NCI-H2029 treated with DMSO at 0.1 percent for 48 hours (cell line): ENCODE measurements at places on chromosomes 2 and 18.
A peak's percentile ranks its signal among the peaks of the same experiment; 100 is the strongest.

- no peak for DNase-seq
These were observed 59.6 kb downstream of the TPGS2 start for GRCh38 chr18:36769172-36769571.

DNA sequence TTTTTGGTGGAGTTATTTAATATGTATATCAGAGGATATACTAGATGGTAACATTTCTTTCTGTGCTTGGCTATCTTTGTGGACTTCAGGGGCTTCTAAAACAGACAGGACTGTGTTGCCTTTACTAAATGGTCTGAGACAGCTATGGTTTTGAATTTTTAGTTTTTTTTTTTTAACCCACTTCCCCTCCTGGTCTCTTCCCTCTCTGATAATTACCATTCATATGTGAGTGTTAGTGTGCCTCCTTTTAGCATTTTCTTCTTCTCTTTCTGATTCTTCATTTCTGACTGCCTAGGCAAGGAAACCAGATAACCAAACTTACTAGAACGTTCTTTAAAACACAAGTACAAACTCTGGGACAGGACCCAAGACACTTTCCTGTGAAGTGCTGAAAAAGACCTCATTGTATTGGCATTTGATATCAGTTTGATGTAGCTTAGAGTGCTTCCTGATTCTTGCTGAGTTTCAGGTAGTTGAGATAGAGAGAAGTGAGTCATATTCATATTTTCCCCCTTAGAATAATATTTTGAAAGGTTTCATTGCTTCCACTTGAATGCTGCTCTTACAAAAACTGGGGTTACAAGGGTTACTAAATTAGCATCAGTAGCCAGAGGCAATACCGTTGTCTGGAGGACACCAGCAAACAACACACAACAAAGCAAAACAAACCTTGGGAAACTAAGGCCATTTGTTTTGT, 52.7 kb downstream of the SMAD4 start:
- DNase-seq: no peak

DNA sequence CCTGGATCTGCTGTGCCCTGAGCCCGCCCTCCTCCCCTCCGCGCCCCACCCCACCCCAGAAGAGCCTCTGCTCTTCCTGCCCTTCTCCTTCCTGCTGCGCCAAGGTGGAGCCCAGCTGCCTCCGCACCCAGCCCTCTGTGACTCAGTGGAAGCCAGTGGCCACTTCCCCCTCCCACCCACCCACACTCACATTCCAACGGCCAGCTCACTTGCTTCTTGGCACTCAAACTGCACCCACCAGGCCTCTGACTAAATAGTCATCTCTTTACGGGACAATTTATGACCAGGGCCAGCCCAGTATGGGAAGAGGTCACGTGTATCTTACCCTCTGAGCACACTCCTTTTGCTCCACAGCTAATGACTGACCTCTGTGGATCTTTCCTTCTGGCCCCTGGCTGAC, 150.4 kb upstream of the SLC1A4 start:
- no peak for DNase-seq

- no peak for DNase-seq
These were observed 149.9 kb downstream of the SEPTIN10 start for GRCh38 chr2:109463891-109464290.

DNA sequence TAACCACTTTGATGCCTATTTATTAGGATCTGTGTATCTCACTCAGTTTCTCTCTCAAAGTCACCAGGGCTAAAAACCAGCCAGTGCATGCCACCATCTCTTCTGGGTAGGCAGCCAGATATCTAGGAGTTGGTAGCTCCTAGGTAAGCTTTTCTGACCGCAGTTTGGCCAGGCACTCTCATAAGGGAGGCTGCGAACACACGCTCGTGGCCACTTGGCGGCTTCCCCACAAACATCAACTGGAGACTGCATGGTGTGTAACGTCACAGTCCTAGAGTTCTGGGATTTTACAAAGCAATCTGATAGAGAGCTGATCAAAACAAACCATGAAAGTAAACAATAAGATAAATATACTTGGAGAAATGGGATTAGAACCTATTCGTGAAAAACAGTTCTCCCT, 424.3 kb upstream of the ACVR2A start:
- DNase-seq: no peak

GRCh38 chr18:79609841-79610281, 69.7 kb upstream of the CTDP1 start:
- DNase-seq: no peak

DNA sequence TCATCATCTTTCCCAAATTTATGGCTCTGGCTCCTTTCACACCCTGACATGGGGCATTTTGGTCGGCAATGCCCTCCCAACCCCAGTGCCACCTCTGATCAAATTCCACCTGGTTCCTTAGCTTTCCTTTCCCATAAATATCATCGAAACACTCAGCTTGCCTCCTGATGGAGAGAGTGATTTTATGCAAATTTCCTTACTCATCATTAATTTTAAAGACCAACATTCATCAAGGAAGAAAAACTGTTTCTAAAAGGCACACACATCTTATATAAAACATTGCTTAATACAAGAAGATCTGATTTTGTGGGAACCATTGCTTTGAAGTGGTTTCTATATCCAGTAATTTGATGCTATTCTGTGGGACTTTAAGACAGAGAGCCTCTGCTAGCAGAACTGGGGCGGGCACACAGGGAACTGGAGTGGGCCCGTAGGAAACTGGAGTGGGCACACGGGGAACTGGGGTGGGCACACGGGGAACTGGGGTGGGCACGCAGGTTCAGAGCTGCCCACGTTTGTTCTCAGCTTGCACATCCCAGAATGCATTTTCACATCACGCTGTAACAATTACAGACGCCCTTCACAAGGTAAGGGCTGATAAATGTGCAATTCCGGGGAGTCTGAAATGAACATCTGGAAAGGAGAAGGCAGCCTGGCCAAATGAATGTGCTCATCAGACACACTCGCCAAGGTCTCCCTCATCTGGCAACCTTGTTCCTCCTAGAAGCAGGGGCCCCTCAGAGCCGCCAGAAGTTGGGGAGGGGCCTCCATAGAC, 174.2 kb downstream of the RTP5 start:
- no peak for DNase-seq

DNA sequence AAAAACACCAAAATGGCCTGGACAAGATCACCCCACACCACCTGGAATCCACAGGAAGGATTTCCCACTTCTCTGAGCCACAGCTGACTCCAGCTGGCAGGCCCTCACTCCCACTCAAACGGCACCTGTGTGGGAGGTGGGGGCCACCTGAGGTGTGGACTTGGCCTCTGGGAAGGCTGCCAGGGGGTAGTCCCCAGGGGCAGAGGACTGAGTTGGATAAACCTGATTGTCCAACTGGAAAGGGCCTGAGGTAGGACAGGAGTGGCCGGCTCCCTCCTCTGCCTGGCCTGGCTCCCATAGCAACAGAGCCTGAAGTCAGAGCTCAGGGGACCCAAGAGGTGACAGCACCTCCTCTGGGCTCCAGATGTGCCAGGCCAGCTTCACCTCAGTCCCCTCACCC, 300.2 kb downstream of the CELF4 start:
- DNase-seq: no peak

DNA sequence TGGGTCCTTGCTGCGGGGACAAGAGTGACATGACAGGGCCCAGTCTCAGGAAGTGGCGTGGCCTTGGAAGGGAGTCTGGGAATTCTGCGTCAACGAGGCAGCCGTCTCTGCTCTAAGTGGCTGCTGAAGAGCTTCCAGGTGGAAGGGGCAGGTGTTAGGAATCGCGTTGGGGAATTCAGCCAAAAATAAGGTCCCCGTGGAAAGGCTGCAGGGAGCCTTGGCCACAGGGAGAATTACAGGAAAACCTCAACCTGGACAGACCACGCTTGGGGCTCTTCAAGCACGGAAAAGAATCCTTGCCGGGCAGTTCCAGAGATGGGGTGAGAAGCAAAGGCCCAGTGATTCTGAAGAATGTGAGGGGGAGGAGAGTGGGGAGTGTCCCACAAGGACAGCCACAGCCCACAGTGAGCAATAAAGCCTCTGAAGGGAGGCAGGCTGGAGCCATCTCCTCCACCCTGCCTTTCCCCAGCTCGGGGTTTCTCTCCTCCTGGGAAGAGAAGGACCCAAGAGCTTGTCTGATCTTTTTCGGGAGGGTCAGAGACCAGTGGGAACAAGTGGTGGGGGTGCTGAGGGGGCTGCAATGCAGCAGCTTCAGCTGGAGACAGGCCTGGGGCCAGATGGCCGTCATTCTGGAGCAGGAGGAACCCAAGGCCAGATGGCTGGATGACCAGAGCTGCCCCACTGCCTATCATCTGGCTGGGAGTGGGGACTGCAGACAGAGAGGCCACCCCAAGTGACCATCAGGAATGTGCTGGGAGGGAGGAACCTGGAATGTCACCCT, 106.4 kb upstream of the SMAD2 start:
- peak; percentile 63 for DNase-seq

GRCh38 chr18:49898421-49898820, 85.1 kb upstream of the ACAA2 start:
- DNase-seq: no peak

DNA sequence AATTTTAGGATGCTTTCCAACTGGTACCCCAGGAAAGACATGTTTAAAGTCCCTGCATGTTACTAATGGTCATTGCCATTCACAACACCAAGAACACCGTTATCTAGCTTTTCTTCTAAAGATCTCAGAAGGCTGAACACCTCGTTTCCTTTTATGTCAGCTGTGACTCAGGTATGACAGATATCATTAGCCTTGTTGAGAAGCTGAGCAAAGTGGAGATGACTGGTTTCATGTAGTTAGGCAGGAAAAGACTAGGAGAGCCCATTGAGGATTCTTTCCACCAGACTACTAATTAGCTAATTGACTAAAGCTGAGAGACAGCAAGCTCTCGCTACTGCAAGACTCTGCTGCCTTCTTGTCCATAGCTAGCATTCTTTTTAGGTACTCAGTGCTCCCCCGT, 32.0 kb upstream of the ARL5A start:
- no peak for DNase-seq

GRCh38 chr2:37361216-37361815, 16.9 kb downstream of the QPCT start:
- no peak for DNase-seq

GRCh38 chr18:8667846-8668245, 37.5 kb upstream of the MTCL1 start:
- DNase-seq: no peak

- DNase-seq: no peak
These were observed 13.1 kb downstream of the DSG2 start for GRCh38 chr18:31511098-31511497.

- DNase-seq: no peak
These were observed 31.3 kb downstream of the DGKD start for GRCh38 chr2:233385489-233386044.

GRCh38 chr2:236561874-236562273, 7.8 kb upstream of the ACKR3 start:
- no peak for DNase-seq

GRCh38 chr2:219907011-219907365, 279.6 kb downstream of the SLC4A3 start:
- no peak for DNase-seq

DNA sequence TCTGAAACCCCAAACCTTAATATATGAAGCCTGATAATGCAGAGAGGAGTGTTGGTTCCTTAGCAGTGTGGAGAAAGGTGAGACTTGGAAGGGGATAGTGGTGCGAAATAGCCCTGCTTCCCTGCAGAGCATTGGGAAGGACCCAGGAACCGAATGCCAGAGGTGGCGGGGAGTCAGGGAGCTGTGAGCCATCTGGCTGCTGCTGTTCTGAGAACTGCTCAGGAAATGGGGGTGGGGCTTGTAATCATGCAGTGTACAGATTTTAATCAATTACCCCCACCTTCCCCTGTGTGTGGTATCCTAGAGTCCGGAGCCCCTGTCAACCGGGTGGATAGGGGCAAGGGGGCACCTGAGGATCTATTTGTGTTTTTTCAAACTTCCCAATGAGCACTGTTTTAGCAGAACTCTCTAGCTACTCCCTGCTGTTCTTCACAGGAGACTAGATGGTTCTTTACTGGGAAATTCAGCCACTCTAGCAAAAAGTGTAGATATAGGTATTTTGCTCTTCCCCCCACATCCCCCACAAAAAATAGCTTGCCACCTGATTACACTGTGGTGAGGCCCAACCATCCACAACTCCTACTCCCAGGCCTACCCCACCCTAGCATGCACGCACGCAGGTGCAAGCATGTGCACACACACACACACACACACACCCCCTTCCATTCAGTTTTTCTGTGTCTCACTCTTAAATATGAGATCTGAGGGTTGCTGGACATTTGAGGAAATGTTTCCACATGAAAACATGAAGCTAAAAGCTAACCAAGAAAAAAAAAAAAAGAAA, 30.1 kb upstream of the MBOAT2 start:
- DNase-seq: no peak

DNA sequence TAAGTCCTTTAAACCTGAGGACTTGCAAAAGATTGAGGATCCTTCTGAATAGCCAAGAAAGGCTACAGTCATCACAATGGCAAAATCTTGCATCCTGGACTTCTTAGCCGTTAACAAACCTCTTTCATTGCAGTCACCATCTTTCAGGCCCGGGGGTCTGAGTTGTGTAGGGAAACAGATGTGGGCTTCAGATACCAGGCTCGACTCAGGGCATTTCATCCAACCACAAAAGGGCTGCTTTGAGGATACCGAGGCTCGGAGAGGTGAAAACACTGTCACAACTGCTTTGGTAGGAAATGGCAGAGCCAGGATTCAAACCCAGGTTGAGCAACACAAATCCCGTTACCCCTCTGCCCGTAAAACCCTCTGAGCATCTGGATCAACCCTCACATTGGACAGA, 147.4 kb downstream of the TFCP2L1 start:
- DNase-seq: no peak

- DNase-seq: no peak
These were observed 37.9 kb downstream of the KCNIP3 start for GRCh38 chr2:95334916-95335641.

DNA sequence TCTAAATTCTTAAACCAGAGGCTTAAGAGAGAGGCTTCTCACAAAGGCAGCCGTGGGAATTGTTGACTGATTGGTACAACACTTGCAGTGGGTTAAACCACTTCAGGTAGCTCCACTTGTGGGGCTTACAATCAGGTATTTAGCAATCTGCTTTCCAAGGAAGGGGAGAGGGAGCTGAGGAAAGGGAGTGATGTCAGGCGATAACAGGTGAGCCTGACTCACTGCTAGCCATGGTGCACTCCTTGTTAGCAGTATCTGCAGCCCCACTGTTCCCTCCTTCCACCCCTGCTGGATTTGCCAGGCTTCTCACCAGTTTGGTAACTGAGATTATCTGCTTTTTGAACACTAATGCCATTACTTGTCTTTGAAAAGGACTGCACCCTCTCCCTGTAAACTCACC, 1056.7 kb upstream of the FANCL start:
- no peak for DNase-seq
